ENCODE measurements at places on chromosomes 3 and 15.

- DNase-seq = peak; percentile 59
Observed at GRCh38 chr15:98063315-98063714, 102.8 kb downstream of the ARRDC4 start.

DNA sequence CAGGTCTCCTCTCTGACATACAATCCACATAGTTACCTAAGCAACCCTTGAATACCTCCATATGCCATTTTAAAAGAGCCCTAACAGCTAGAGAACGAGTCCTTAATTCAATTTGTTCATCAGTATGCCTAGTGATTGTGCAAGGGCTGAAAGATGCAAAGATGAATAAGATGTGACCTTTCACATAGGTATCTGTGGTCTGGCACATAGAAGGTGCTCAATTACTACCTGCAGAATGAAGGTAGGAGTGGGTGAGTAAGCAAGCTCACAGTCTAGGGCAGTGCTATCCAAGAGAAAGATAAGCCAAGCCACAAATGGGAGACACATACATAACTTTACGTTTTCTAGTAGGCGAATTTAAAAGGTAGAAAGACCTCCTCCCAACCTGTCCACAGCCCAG is 157.9 kb downstream of the OSBPL10 start:
- DNase-seq = no peak

DNA sequence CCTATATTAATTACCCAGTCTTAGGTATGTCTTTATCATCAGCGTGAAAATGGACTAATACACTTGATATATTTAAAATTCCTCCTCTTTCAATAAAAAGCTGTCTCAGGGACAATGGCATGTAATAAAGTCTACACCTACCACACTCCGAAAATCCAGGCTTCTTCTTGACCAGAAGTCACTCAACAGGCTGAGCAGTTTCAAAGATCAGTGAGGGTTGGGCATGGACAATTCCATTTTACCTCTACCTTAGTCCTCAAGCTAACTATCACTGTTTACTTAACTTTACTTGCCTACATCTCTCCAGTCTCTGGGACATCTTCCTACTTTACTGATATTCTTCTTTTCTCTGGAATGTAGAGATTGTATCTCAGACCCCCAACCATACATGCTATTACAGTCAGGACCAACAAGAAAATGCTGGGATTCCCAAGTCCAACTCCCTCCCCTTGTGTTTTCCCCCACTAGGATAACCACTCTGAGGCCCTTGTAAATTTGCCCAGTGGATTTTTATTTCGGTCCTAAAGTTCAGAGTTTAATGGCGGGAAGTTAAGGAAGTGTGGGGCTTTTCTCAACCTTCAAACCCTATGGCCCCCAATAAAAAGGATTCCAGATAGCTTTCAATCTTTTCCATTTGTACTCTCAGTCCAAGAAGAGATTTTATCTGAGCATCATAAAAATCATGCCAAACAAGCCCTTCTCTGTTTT is 137.1 kb upstream of the TSC22D2 start:
- DNase-seq = no peak

DNA sequence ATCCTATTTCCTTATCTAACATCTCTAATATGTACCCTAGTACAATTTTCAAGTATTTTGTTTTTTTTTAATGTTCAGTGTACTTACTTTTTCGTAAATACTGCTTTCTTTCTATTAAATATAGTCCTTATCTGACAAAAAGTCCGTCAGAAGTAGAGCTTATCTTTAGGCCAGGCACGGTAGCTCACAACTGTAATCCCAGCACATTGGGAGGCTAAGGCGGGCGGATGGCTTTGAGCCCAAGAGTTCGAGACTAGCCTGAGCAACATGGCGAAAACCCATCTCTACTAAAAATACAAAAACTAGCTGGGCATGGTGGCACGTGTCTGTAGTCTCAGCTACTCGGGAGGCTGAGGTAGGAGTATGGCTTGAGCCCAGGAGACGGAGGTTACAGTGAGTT is 41.1 kb downstream of the USP3 start:
- DNase-seq = no peak

- DNase-seq = no peak
Observed at GRCh38 chr3:187799942-187800641, 54.8 kb upstream of the BCL6 start.

DNA sequence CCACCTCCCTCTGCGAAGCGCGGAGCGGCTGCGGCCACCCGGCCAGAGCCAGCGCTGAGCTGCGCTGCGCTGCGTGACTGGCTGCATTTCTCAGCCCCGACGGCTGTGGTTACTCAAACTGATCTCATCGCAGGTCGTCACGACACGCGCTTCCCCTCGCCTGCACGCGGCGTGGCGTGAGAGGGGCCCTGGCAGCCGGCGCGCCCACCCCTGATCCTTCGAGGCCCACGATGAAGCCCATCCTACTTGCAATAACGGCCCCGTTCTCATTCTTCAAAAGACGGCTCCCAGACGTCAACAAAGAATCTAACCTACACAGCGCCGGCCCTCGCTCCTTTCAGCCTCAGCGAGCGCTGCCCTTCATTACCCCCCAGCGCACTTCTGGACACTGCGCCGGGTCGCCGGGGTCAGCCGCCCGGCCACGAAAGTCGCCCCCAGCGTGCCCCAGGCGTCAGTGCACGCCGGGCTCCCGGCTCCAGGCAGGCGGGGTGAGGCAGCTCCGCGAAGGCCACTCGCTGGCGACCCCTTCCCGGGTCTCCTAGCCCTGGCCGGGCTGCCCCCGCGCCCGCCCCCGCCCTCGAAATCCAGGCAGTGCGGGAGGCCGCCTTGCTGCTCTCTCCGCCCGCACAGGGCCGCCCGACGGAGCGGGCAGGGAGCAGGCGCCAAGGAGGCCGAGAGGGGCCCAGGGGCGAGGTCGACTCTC is 9.9 kb upstream of the LEKR1 start:
- peak; percentile 65 for DNase-seq

GRCh38 chr15:88243895-88244787 is 12.4 kb downstream of the NTRK3 start:
- peak; percentile 35 for DNase-seq

DNA sequence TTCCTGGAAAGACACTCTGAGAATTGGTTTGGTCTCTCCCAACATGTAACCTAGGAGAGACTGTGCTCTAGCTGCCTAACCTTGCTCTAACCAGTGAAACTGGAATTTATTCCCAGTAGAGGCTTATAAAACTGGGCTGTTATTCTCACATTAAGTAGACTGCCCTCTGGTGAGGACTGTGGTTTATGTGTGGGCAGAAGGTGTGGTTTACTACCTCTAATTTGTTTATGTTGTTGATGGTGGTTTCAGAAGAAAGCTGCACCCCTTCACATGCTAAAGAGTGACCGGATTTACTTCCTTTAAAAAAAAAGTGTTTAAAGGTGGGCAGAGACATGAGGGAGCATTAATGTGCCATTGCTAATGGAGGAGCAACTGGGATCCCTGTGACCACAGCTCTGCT is 273.2 kb downstream of the MECOM start:
- no peak for DNase-seq

- no peak for DNase-seq
Observed at GRCh38 chr3:965826-966225, 127.0 kb upstream of the CNTN6 start.

DNA sequence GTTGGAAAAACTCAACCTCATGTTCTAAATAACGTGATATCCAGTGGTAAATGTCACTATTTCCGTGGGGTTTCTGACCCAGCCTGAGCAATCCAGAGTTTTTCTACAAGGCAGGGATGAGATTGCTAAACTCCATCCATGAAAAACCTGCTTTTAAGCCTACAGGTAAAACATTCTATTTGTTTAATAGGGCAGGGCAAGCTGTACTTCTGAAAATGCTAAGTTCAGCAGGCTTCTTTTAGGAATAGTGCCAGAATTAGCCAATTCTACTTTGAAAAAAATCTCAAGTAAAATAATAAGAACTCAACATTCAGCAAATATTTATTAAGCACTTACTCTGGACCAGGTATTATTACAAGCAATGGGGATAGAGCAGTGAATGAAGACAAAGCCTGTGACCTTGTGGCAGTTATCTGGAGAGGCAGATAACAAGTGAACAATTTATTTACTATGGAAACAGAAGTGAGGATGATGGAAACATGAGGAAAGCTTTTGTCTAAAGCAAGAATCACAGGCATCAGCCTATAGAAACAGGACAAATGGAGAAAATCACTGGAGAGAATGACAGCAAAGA is 13.3 kb downstream of the RPSA start:
- DNase-seq = no peak

DNA sequence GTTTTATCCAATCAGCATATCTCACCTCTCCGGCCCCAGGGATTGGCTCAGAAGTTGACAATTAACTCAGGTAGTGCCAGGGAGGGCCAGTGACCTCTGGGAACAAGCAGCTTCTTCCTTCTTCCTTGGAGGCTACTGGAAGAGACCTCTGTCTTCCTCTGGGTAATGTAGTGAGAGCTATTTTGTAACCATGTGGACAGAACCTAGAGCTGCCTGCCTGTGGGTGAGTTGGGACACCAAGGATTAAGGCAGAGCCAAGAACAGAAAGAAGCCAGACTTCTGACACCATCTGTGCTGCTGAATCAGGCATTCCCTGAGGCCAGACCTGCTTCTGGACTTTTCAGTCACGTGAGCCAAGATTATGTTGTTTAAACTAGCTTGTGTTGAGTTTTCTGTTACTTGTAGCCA is 5.9 kb upstream of the NDUFAF1 start:
- DNase-seq = peak; percentile 72

DNA sequence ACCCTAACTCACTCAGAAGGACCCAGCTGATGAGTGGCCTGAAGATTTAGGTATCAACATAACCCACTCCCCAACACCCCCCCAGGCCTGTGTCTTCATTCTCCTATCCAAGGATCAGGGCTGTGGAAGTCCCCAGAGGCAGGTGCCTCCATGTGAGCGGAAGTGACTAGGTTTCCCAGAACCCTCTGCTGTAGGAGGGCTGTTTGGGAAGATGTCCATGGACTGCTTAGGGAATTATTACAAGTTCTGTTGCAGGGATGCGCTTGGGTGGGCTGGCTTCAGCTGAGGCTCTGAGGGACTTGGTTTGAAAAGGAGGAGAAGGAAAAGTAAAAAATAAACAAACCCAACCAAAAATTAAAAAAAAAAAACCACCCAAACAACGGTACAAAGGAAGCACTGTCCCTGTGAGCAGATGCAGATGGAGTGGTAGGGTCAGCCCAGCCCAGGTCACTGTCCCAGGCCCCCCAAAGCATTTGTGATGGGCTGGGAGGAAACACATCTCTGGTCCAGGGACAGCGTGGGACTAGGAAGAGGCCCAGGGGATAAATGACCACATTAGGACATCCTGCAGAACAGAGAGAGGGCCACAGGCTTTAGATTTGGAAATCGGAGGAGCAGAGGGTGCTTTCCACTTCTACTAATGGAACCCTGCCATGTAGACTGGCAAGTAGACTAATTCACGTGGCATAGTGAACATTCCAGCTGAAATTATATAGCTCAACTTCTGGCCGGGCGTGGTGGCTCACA is 12.2 kb upstream of the APOD start:
- no peak for DNase-seq

DNA sequence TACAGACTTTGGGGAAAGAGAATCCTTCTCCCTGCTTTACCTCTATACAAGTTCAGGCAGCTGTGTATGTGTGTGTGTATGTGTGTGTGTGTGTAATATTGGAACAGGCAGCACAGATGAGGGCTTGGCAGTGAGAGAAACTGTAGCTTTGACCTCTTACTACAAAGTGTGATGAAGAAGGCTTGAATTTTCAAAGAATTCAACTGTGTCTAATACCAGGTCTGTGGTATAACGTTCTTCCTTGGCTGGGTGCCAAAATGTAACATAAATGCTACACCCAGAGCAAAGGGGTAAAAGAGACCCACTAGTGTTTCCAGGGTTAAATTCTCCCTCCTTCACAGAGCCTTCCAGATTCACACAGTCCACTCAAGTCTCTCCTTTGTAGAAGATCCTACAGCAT is 51.1 kb downstream of the CHST2 start:
- DNase-seq = no peak

GRCh38 chr15:34318277-34319079 is 19.1 kb downstream of the SLC12A6 start:
- DNase-seq = peak; percentile 60

- DNase-seq = no peak
Observed at GRCh38 chr3:151894219-151894618, 20.8 kb downstream of the SUCNR1 start.

- no peak for DNase-seq
Observed at GRCh38 chr15:47812470-47812999, 95.2 kb downstream of the SEMA6D start.

DNA sequence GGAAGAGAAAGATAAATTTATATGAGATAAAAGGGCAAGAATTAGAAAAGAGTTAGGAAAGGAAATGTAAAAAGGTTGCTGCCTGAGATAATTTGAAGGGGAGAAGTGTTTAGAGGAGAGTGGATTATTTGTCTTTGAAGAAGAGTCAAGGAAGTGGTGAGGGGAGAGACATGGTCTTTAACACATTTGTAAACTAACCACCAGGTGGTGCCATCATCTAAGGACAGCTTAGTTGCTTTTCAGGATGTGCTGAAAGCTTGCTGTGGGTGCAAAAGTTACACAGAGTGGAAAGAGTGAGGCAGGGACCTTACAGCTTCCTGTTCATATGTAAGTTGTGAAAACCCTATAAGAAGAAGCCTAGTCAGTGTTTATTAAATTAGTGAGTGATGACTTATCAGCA is 114.1 kb upstream of the DNAJC19 start:
- no peak for DNase-seq

GRCh38 chr3:152865668-152866245 is 30.8 kb downstream of the P2RY1 start:
- peak; percentile 89 for DNase-seq

GRCh38 chr3:14329842-14330241 is 72.6 kb upstream of the SLC6A6 start:
- DNase-seq = no peak

- no peak for DNase-seq
Observed at GRCh38 chr3:187878772-187879518, 133.7 kb upstream of the BCL6 start.

GRCh38 chr3:50583897-50584296 is 14.6 kb downstream of the HEMK1 start:
- no peak for DNase-seq

DNA sequence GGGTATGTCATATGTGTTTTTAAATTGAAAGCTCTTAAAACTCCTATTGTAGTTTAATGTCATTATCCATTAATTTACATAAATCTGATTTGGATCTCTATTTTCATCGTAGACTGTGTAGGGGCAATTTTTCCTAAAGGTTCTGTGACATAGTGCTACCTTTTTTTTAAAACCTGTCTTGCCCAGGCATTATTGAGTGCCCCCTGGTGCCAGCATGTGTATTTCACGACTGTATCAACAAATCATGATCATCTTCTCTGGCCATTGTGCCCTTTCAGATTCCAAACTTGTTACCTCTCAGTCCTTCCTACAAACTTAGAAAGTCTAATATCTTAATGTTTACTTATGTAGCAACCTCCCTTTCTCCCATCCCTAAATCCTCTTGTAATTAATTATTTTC is 97.2 kb upstream of the FLNB start:
- DNase-seq = no peak

DNA sequence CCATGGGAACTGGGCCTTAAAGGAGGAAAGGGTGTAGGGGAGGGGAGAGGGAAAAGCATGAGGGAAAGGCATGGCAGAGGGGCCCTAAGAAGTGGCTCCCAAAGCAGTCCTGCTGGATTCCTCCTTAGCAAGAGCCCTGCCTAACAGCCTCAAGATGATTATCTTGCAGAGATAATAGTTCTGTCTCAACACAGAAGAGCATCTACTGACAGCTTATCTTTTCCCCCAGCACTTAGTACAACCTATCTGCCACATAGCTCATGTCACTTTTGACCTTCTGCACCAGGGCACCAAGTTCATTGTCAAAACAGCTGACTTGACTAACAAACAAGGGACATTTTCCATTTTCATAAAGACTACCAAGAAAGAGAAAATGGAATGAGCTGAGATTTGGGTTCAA is 86.3 kb downstream of the ANP32A start:
- no peak for DNase-seq

GRCh38 chr15:59339252-59339672 is 33.4 kb downstream of the MYO1E start:
- DNase-seq = no peak

Measured in inflammatory macrophage (primary cell).